ENCODE measurements at places on chromosomes 1 and 21.
A peak's percentile ranks its signal among the peaks of the same experiment; 100 is the strongest.

GRCh38 chr1:44962729-44963128 is 23.7 kb downstream of the EIF2B3 start:
- no peak for DNase-seq

- DNase-seq = peak; percentile 24
These were observed 7.8 kb downstream of the ZNHIT6 start for GRCh38 chr1:85700422-85700821.

DNA sequence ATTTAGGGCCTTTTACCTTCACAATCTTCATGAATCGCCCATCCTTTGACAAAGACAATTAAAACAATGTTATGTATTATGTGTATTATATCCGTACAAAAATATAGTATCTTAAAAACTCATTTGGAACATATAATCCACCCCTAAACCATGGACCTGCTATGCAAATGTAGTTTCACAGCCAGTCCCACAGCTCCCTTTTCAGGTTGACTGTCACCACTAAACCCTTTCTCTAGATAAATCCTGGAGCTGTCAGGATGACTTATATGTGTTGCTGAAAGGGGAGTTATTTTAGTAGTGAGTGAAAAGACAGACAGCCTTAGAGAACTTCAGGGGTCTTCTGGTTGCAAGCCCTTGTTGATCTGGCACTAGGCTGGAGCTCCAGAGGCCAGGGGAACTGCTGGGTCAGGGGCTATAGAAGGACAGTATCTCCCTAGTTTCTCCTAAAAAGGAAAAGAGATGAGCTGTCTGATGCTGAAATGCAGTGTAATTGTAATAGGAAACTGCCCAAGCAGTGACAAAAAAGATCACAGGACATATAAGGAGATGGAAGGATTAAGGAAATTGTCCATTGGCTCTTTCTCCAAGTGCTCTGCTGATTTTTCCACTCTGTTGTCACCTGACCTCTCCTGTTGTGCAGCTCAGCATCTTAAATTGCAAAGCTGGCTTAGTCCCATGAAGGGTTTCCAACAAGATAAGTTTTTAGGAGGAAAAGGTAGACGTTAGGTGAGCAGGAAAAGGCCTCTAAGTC is 127.7 kb downstream of the S1PR1 start:
- no peak for DNase-seq

DNA sequence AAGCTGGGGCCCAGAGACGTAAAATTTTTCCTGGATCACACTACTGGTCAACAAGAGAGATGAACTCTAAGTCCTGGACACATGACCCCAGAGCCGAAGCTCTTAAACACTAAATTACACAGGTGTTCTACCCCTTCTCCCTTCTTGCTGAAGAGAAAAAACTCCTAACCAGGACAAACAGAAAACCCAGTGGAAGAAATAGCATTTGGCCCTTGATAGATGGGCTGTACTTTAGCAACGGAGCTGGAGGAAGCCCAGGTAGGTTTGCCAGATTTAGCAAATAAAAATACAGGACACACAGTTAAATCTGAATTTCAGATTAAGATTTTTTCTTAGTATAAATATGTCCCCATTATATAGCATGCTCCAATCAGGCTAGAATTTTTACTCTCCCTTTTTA is 72.7 kb downstream of the DIRAS3 start:
- DNase-seq = no peak

DNA sequence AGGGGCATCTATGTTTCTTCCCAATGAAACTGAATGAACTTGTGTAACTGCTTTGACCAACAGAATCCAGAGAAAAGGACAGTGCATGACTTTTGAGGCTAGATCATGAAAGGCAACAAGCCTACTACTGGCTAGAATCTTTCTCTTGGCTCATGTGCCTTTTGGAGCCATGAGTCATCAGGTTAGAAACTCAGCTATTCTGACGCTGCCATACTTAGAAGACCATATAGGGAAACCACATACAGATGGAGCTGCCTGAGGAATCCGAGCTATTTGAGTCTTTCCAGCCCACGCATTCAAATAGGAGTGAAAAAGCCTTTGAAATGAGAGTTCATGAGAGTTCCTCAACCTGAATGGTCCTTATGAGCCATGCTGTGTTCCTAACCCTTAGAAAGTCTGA is 738.5 kb upstream of the CHRM3 start:
- DNase-seq = peak; percentile 54

Data from foreskin fibroblast (primary cell).